ENCODE measurements at places on chromosomes 7 and 10.
A peak's percentile ranks its signal among the peaks of the same experiment; 100 is the strongest.

GRCh38 chr10:101287997-101288635 lies 58.9 kb upstream of the LBX1 start:
- DNase-seq = no peak

GRCh38 chr7:4015996-4016395 lies 666.1 kb upstream of the FOXK1 start:
- no peak for DNase-seq

DNA sequence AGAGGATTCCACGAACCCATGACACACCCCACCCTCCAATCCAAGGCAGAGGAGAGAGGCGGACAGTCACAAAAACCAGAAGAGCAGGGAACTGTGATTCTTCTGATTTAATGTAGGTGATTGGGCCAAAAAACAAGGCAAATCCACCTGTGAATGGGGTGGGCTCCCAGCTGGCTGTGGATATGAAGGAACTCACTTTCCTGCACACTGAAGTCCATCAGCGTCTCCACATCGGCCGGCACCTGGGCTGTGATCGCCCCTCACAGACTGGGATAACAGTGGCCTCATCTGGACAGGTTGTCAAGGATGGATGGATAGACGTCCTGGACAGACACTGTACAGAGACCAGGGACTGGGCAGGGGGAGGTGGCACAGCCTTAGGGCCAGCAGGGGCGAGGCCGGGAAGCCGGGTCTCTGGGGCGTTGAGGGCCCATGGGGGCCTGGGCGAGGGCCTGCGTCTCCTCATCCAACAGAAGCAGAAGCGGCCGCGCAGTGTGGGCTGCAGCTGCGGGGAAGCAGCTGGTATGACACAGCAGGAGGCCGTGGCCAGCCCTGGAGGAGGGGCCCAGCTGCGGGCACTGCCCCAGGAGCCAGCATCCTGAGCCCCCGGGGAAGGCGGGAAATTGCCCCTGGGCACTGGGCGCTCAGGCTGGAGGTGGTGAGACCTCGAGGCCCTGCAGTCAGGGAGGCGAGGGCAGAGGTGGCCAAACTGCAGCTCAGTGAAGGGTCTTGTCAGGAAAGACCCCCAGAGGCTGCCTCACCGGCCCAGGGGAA lies 54.2 kb downstream of the DIP2C start:
- DNase-seq = no peak

GRCh38 chr7:43148161-43148731 lies 35.8 kb downstream of the HECW1 start:
- DNase-seq = no peak

- peak; percentile 40 for DNase-seq
Measured at GRCh38 chr10:69065406-69066361, 22.2 kb upstream of the SRGN start.

GRCh38 chr10:129322933-129323820 lies 143.9 kb upstream of the MGMT start:
- peak; percentile 14 for DNase-seq

DNA sequence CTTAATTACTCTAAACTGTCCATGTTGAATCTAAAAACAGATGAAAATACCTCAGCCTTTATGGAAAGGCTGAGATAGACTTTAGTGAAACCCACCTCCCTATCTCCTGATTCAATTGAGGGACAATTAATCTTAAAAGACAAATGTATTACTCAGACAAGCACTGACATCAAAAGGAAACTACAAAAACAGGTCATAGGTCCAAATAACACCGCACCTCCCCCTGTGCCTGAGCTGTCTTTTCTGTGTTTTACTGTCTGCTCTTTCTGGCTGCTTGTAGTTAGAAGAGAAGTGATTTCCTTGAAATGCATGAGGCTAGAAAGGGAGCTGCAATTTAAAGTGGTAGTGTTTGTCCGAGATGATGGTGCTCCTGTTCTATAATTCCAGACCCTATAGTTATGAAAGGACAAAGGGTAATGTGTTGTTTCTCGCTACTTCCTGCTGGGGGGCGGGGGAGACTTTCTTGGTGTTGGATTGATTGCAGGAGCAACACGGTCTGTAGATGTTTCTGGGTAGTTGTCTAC lies 16.0 kb downstream of the AKR1C8 start:
- peak; percentile 3 for DNase-seq
